ENCODE measurements at places on chromosomes 1 and 21.

DNA sequence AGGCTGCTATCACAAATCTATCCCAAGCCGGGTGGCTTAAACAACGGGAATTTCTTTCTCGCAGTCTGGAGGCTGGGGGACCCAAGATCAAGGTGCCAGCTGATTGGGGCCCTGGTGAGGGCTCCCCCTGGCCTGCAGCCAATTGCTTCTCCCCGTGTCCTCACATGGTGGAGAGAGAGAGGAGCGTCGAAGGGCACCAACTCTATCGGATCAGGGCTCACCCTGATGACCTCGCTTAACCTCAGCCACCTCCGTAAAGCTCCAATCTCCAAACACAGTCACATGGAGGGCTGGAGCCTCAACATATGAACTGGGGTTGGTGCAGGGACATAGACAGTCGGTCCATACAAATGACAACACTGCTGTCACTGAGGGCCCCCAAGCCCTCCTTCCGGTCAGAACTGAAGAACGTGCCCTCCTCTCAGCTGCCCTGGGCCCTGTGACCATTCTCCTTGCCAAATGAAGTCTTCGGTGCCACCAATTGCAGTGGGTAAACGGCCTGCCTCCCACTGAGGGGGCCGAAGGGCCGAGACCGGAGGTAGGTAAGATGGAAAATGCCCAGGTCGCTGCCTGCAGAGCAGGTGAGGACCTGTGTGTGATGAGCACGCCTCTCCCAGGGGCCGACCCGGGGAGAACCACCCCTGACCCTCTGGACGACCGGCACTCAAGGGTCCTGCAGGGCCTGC, 211.0 kb downstream of the TOMM20 start:
- no peak for DNase-seq

- DNase-seq, result no peak
Measured at GRCh38 chr1:215345766-215346165, 221.3 kb upstream of the KCTD3 start.

GRCh38 chr1:113663165-113663951, 95.9 kb downstream of the PHTF1 start:
- DNase-seq, result no peak

DNA sequence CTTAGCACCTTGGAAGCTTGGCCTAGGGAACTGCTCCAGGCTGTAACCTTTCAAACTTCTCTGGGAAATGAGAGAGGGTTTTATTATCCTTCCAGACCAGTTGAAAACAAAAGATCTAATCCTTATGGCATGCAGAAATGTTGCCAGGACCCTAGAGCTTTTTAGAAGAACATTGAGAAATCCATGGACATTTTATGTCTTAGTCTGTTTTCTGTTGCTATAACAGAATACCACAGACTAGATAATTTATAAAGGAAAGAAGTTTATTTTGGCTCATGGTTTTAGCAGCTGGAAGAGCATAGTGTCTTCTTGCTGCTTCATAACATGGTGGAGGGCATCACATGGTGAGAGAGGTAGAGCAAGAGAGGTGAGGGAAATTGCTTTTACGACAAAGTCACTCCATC, 25.8 kb downstream of the OSBPL9 start:
- no peak for DNase-seq

GRCh38 chr1:106465666-106466065, 590.8 kb upstream of the PRMT6 start:
- no peak for DNase-seq

DNA sequence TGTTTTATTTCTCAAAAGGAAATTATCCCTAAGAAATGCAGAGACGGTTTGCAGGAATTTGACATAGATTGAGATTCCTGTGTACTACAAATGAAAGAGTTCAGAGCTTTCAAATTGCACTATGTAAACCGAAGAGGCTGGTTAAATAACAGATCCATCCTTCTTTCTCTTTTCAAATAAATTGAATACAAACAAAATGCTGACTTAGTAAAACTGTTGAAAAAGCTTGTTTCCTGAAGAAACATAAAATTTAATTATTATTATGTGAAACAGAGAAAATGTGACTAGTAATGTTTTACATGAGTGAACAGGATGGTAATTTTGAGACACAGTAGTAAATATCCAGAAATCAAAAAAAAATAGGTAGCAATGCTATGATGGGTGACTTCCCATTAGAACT, 441.2 kb downstream of the LRRIQ3 start:
- no peak for DNase-seq

- no peak for DNase-seq
Measured at GRCh38 chr1:177223359-177223758, 52.6 kb downstream of the BRINP2 start.

- no peak for DNase-seq
Measured at GRCh38 chr21:46518983-46519583, 60.4 kb downstream of the DIP2A start.

DNA sequence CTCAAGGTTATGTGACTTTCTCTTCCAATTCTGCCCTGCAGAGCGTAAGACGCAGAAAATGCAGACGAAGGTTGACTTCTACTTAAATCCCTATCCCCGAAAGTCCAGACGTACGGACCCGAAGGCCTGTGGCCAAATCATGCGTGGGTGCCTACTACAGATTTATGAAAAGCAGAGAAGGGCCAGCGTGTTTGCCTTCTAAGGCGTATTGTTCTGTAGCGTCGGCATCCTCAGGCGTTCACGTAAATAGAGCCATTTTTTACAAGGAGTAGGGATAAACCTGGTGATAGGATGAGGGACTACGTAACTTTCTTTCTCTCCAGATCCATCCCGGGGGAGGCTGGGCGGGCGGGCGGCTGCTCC, 222 bp upstream of the GIPC2 start:
- DNase-seq, result no peak

- no peak for DNase-seq
Measured at GRCh38 chr1:23836037-23836436, 10.8 kb upstream of the HMGCL start.

GRCh38 chr1:211925016-211925415, 94.5 kb upstream of the LPGAT1 start:
- no peak for DNase-seq

GRCh38 chr1:117068580-117068979, 8.5 kb downstream of the TTF2 start:
- DNase-seq, result no peak

DNA sequence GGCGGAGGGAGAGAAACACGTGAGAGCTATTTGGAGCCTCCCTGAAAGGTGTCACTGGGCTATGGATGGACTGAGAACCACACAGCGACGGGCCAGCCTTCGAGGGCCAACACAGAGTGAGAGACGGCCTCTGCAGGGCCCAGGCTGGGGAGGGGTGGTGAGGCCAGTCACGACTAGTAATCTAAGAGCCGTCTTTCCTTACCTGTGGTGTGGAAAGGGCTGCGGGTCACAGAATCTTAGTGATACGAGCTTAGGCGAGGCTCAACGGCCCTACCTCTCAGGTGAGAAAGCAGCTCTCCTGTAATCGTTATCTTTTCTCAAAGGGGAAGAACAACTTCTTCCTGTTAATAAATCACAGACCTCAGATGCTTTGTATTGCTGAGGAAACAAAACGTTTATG, 33.4 kb upstream of the COX20 start:
- no peak for DNase-seq

DNA sequence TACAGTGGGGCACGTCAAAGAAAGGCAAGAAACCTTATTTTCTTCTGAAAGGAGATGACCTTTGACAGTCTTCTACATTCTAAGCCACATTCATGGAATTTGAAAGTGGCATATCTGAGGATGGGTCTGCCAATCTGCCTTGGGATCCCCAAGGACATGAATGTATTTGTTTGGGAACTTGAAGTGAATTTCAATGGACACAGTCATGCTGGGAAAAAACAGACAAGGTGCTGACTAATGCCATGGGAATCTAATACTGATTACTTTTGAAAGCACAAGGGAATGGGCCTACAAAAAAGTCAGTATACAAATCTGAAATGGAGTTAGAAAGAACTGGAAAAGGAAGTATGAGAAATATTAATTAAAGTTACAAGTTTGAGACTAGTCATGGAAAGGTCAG, 128.8 kb downstream of the KCNJ6 start:
- no peak for DNase-seq

DNA sequence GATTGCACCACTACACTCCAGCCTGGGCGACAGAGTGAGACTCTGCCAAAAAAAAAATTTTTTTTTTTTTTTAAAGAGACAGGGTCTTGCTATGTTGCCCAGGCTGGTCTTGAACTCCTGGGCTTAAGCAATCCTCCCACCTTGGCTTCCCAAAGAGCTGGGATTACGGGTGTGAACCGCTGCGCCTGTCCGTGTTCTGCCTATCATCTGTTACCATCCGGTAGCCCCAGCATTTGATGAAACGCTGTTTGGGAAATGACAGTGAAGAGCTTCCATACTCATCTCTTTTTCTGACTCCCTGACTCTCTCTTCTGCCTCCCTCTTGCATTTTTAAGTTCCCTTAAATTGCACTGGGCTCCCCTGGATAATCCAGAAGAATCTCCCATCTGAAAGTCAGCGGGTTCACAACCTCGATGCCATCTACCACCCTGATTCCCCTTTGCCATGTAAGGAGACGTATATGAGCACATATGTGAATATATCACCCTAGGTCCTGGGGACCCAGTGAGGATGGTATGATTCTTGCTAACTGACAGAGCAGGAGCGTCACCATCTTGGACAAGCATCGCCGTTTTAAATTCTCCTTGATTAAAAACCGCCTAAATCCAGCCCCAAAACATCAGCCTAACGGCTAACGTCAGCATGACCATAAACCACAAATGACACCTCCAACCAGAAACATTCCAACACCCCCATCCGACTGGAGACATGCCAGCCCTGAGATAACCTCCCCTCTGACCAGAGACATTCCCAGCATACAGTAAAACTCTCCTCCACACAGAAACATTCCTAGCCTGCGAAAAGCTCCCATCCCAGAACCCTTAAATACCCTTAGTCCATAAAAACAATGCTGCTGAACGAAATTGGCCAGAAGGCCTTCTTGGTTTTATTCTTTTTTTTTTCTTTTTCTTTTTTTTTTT, 12.4 kb downstream of the TNFRSF8 start:
- DNase-seq, result no peak

GRCh38 chr21:45494851-45495680, 47.2 kb downstream of the SLC19A1 start:
- no peak for DNase-seq

DNA sequence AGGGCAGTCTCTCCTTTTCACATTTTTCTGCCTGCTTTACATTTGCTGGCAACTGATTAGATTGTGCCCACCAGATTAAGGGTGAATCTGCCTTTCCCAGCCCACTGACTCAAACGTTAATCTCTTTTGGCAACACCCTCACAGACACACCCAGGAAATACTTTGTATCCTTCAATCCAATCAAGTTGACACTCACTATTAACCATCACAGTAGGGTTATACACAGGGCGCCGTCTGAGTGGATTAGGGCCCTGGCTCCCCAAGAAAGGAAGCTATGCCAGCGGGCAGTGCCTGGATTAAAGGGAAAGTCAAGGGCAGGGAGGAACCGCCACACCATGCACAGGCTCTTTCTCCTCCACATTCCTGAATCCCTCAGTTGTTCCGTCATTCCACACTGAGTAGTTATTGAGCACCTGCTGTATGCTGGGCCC, 56.2 kb downstream of the EVA1C start:
- DNase-seq, result no peak

DNA sequence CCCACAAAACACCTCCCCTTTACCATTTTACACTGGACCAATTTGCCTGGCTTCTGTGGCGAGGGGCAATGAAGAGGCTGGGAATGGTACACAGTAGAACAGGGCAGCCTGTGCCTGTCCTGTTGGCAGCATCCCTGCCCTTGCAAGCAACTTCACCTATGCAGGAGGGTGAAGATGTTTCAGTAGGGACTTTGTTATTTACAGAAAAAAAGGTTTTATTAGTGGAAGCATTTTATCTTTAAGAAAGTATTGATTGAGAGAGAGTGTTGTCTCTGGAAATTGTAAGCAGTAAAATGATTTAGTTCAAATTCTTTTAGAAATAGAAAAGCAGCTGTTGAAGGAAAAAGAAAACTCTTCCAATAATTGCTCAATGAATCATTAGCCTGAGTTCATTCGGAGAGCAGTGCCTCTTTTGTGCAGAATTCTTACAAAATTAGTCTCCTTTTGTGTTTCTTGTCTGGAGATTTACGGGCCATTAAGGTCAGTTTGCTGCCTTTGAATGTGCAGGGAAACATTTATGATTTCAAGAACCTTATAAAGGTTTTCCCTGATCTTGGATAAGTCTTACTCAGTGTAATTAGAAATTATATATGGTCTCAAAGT, 49.1 kb downstream of the HHAT start:
- no peak for DNase-seq

GRCh38 chr1:66041654-66042053, 249.0 kb downstream of the PDE4B start:
- DNase-seq, result no peak

DNA sequence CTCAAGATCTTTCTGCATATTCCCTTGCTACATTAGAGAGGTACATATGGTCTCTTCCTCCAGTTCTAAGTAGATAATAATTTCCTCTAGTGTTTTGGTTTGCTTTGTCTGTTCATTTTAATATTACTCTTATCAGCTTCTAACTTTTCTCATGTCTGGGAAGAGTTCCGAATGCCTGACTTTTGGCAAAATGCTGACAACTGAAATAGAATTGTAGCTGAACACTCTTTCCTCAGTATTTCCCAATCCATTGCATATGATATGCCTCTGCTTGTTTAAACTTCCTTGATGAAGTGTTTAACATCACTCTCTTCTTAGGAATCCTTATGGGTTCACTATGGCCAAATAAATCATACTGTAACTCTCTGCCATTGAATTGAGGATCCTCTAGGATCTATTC, 1510.1 kb downstream of the MRPL39 start:
- no peak for DNase-seq

Measured in GOT3 (cell line).